ENCODE measurements at places on chromosomes 16 and 17. TPM values are rescaled to one million over a fixed set of nuclear protein-coding genes. Genes with fewer than 3 reads are reported as not detected.

The EIF1 gene
- 82.5 TPM for total RNA-seq

DNA sequence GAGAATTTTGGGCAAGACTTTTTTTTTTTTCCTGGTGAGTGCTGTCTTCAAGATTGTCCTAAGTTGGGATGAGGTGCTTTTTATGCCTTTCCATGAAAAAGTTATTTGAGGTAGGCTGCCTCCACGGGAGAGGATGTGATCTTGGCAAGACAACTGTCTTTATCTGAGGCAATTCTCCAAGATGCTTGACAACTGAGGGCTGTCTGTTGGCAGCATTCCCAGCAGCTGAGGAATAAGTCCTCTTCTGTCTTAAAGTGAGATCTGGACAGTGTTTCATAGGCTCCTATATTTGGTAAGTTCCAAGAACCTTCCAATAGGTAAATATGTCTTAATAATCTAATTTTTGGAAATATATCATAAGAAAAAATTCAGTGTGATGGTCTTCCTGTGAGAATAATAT is 662.0 kb downstream of the CDH11 start:
- DNase-seq = no peak

DNA sequence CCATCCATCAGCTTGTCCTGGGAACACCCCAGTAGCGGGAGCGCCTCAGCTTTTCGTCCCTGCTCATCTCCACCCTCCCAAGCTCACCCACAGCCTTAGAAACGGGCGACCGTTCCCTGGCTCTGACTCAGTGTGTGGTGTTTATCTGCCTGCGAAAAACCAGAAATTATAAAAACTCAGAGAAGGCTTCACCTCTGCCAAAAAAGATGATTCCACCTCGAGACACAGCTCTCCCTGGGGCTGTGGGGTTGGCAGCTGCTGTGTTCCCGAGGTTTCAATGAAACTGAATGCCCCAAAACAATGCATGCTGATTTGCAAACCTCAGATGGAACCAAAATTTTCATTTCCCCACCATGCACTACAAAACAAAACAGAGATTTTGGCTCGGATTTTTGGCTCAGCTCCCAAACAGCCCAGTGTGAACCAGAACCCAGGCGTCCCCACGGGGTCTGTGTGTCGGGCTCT is 62.4 kb upstream of the MED9 start:
- DNase-seq = no peak

The BCAR1 gene
- total RNA-seq = 104 TPM

- DNase-seq = no peak
Measured at GRCh38 chr17:40936437-40936971, 942 bp downstream of the KRT23 start.

- no peak for DNase-seq
Measured at GRCh38 chr16:87425941-87426340, 33.8 kb downstream of the MAP1LC3B start.

DNA sequence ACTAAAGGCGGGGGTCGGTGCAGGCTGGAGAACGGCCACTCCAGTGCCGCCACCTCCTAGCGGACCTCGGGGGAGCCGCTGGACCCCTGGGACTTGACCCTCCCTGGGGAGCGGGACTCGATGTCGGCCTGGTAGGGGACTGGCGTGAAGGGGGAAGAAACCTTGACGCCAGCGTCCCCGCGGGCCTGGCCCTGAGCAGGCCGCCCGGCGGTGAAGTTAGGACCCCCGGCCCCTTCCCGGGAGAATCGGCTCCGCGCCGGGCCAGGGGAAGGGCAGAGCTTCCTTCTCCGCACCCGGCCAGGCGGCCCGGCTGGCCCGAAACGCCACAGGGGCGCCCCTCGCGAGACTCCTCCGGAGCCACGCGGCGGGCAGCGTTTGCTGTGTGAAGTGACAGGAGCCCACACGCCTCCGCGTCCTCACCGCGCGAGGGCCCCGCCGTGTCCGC is 389 bp downstream of the DUS1L start:
- peak; percentile 54 for DNase-seq

DNA sequence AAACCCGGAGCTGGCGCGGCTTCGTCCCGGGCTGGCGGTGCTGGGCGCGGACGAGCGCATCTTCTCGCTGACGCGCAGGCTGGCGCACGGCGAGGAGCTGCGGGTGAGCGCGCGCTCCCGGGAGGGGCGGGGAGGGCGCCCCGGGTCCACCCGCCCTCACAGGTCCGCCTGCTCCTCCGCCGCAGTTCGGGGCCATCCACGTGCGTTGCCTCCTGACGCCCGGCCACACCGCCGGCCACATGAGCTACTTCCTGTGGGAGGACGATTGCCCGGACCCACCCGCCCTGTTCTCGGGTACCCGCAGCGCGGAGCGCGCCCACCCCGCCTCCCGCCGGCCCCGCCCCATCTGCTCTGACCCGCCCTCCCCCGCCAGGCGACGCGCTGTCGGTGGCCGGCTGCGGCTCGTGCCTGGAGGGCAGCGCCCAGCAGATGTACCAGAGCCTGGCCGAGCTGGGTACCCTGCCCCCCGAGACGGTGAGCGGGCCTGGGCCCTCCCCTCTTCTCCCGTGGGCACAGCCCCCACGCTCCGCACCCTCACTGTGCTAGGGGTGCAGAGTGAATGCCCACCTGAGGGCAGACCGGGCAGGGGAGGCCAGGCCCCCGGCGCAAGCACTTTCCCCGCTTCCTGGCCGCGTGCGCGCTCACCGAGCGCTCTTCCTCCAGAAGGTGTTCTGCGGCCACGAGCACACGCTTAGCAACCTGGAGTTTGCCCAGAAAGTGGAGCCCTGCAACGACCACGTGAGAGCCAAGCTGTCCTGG is 1.4 kb downstream of the HAGHL start:
- peak; percentile 76 for DNase-seq

- no peak for DNase-seq
Measured at GRCh38 chr17:34760931-34761495, 181.6 kb downstream of the TMEM132E start.

- no peak for DNase-seq
Measured at GRCh38 chr16:74298104-74298503, 1.5 kb downstream of the PSMD7 start.

DNA sequence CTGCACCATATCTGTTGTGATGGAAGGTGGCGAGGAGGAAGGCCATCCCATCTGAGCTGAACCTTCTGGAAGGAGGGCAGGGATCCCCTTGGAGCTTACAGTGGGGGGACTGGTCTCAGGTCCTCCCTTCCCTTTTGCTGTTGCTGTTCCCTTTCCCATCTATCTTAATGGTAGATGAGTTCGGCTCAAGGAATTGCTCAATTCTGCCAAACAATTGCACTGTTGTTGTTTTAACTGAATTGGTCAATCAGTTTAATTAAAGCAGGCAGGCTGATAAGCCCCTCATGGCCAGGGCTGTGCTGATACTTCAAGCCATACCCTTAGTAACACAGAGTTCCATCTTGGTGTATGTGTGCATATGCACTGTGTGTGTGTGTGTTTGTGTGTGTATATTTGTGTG is 220.4 kb upstream of the FOXF1 start:
- DNase-seq = no peak

The MYH3 gene
- 0.40 TPM for total RNA-seq

DNA sequence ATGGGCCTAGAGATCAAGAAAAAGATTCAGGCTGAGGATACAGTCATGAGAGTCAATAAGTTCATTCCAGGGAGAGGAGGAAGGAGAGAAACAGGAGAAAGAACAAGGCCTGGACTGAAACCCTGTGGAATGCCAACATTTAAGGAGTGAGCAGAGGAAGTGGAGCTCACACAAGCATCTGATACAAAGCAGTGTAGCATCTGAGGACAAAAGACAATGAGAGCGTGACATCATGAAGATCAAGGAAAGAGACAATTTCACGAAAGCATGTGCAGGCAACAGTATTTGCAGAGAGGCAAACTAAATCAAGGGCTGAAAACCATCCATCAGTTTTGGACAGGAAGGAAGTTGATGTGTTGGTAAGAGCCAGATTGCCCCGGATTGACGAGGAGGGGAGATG is 25.3 kb upstream of the SCNN1B start:
- no peak for DNase-seq

DNA sequence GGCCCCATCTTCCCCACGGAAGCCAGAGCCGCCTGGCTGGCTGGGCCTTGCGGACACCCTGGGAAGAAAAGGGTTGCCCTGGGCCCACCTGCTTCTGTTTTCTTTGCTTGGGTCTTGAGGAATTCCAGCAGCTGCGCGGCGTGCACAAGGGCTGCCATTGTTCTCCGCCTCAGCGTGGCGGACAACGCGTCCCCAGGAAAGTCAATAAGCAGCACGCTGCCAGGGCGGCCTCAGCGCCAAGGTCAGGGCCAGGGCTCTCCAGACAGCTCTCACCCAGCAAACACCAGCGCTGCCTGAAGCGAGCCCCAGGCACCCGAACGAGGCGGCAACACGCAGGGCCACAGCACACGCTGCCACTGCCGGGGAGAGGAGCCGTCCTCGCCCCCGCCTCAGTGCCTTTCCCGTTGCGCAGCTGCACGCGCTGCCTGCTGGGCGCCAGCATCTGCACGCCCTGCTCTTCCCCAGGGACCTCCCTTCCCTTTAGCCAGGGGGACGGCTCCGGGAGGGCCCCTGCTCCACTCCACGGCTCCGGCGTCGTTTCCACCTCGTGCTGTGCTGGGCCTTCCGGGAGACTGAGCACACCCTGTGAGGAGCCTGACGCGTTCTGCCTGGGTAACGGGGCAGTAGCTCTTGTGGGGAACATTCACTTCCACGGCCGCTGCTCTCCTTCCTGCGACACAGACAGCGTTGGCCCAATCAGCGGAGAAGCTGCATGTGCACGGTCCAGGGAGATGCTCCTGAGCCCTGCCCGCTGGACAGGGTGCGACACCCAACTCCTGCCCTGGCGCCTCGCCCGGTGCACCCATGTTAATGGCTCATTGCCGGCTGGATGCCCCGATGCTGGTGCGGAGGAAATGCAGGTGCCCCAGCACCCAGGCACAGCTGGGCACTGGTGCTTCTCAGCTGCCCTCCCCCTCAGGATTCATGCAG is 57.8 kb downstream of the LMF1 start:
- DNase-seq = no peak

The OTOP3 gene
- total RNA-seq = not detected

The AIPL1 gene
- total RNA-seq = not detected

GRCh38 chr17:83179811-83180210 is 100.4 kb downstream of the METRNL start:
- DNase-seq = no peak

- no peak for DNase-seq
Measured at GRCh38 chr17:45789874-45790273, 5.8 kb downstream of the CRHR1 start.

- peak; percentile 57 for DNase-seq
Measured at GRCh38 chr16:1182950-1183907, 30.3 kb downstream of the CACNA1H start.

- no peak for DNase-seq
Measured at GRCh38 chr16:191831-192230, 11.6 kb downstream of the HBQ1 start.

- DNase-seq = no peak
Measured at GRCh38 chr17:61208301-61209105, 191.1 kb upstream of the TBX2 start.

The USP36 gene
- total RNA-seq = 9.9 TPM

DNA sequence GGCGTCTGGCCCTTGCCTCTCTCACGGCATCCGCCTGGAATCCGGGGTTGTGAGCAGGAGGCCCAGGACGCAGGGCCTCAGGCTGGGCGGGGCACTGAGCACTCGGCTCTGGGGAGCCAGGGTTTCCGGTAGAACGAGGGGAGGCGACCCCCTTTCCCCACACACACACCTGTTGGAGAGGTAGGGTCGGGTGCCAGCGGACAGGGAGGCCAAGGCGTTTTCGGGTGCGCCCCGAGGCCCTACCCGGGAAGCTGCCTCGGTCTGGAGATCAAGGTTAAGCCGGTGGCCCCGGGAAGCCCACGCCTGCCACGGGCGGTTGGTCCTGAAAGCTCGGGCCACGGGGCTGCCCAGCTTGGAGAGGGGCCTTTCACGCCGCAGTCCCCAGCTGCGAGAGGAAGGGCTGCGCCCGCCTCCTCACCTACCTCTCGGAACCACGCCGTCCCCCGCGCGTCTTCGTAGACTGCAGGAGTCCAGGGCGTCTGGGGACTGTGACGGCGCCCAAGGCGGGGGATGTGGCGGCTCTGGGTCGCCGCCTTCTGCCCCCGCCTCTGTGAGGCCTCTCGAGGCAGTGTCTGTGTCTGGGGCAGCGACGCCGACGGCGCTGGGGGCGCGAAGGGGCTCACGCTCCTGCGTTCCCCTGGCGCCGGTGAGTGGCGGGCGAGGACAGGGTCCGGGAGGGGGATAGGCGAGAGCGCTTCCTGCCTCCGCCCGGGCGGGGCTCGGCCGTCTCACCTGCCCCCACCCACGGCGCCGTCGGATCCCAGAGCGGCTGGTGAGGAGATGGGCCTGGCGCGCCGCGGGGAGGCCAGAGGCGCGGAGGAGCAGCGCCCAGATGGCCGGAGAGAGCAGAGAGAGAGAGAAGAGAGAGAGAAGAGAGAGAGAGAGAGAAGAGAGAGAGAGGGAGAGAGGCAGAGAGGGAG is 20.3 kb upstream of the HOXB9 start:
- no peak for DNase-seq

The LITAFD gene
- not detected for total RNA-seq

- no peak for DNase-seq
Measured at GRCh38 chr16:5396880-5397279, 299.3 kb upstream of the EEF2KMT start.

DNA sequence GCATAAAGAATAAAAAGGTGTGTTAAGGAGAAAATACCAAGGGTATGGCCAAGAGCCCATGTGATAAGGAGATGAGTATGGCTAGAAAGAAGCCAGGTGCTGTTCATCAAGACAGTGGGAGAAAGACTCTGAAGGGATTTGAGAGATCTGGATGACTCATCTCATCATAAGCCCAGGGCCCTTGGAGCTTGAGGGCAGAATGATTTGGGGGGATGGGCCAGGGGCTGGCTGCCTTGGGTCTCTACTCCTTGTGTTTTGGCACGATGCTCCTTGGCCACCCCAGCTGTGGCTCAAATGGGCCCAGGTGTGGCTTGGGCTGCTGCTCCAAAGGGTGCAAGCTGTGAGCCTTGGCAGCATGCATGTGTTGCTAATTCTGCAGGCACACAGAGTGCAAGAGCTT is 14.5 kb upstream of the TNFRSF13B start:
- no peak for DNase-seq

- no peak for DNase-seq
Measured at GRCh38 chr16:2244301-2244700, 7.1 kb downstream of the ECI1 start.

DNA sequence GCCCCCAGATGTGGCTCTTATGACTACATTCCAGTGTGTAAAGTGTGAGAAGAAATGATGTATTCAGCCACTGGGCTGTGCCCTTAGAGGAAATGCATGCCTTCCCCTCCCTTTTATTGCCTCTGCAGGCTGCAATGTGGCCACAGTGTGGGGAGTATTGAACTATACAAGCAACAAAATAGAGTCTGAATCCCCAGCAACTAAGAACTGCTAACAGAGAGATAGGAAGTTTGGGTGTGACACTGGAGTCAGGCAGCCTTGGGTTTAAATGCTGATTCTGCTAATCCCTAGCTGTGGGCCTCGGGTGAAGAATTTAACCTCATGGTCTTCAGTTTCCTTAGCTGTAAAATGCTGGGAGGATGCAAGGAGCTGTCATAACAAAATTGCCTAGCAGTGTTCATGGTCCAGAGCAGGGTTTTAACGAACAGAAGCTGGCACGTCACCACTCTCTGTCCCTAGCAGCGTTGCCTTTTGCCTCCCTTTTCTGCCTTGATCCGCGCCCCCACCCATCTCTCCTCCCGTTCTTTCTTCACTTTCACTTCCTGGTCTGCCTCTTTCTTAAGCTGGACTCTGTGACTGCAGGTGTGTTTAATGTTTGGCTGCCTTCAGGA is 50.3 kb downstream of the KPNA2 start:
- DNase-seq = no peak

- no peak for DNase-seq
Measured at GRCh38 chr16:83705856-83706255, 101.9 kb upstream of the HSBP1 start.

- DNase-seq = no peak
Measured at GRCh38 chr17:44374306-44375195, 10.9 kb upstream of the FAM171A2 start.
